OCI-LY7 (cell line): ENCODE measurements at places on chromosomes 12 and 14. TPM values are rescaled to one million over a fixed set of nuclear protein-coding genes. Genes with fewer than 3 reads are reported as not detected.

The WNT1 gene
- not detected in 2 replicates for total RNA-seq

- no peak for DNase-seq
Observed at GRCh38 chr12:124617615-124618014, 50.2 kb upstream of the NCOR2 start.

DNA sequence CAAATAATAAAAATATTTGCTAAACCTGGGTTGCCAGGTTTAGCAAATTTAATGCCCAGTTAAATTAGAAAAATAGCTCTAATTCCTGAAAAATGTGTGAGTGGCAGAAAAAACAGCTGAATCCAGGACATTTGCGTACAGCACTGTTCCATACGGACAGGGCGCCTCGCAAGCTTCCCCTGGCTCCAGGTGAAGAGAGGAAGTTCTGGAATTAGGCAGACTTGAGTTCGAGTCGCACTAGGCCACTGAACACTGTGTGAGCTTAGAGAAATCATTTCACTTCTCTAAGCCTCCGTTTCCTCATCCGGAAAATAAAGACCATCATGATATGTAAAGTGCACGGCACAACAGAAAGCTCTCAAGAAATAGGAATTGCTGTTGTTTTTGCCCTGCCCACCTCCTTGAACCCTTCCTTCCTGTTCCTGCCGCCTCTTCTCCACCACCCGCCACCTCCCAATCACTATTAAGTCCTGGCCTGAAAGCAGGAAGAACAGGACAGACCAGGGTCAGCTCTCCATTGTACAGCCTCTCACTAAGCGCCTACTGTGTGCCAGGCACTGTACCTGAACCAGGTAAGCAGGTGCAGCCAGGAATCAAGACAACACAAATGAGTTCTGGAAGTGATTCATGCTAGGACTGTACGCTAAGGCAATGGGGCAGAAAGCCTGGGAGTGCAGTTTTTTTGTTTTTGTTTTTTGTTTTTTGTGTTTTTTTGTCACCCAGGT lies 763 bp upstream of the PHETA1 start:
- no peak for DNase-seq

DNA sequence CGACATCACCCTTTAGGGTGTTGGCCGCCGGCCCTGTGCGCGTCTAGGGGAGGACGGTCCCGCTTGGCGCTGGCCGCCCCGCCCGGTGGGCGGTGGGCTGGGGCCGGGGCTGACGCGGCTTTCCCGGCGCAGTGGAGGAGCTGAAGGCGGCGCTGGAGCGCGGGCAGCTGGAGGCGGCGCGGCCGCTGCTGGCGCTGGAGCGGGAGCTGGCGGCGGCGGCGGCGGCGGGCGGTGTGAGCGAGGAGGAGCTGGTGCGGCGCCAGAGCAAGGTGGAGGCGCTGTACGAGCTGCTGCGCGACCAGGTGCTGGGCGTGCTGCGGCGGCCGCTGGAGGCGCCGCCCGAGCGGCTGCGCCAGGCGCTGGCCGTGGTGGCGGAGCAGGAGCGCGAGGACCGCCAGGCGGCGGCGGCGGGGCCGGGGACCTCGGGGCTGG lies 3.6 kb downstream of the TNFAIP2 start:
- no peak for DNase-seq
